Breast epithelium (tissue), 4 donors: ENCODE measurements at places on chromosomes 6 and 20.

- no peak for DNase-seq
These were observed 37.1 kb downstream of the GINS1 start for GRCh38 chr20:25444556-25444955.

GRCh38 chr6:33720998-33721397 lies 9.5 kb upstream of the UQCC2 start:
- no peak for DNase-seq

GRCh38 chr20:50582092-50582491 lies 71.9 kb downstream of the PTPN1 start:
- DNase-seq: no peak

- DNase-seq: no peak
These were observed 60.6 kb downstream of the ANKS1A start for GRCh38 chr6:34949636-34950035.

DNA sequence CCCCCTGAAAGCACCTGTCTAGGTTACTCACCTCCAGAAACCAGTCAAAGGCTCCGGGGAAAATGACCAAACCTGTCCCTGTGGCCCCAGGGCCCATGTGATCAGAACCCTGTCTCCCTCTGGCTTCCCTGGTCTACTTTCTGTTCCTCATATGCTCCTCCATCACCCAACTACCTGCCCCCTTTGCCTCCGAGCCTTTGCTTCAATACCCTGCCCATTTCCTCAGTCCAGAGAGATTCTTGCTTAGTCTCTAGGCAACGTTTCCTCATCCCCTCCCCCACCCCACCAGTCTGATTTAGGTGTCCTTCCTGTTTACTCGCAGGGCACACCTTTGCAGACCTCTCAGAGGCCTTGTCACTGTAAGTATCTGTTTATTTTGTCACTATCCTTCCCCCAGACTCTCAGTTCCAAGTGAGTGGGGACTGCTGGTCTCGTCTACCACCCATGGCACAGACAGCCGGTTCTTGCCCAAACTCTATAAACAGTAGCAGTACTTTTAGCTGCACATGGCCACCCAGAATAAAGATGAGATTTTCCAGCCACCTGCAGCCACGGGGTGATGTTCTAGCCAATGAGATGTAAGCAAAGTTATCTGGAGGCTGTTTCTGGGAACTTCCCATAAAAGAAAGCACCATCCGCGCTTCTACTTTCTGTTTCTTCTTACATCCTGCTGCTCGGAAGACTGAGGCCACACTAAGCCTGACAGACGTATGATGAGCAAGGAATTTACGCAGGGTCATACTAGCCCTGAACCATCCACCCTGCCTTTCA lies 13.3 kb downstream of the ELOVL5 start:
- DNase-seq: no peak

DNA sequence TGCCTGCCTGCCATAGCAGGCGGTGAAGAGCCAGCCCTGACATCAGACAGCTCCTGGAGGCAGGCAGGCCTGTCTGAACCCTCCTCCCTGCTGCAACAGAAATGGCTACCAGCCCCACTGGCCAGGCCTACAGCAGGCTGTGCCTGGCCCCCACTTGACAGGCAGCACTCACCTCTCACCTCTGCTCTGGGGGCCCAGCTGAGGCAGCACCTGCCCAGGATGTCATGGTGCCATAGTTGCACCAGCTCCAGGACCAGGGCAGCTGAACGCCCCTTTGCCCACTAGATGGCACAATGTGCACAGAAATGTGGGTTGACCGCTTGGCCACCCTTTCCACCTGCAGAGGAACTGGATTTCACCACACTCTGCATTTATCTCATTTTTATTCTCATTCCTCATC lies 30.6 kb downstream of the MRPL14 start:
- peak; percentile 70 for DNase-seq

DNA sequence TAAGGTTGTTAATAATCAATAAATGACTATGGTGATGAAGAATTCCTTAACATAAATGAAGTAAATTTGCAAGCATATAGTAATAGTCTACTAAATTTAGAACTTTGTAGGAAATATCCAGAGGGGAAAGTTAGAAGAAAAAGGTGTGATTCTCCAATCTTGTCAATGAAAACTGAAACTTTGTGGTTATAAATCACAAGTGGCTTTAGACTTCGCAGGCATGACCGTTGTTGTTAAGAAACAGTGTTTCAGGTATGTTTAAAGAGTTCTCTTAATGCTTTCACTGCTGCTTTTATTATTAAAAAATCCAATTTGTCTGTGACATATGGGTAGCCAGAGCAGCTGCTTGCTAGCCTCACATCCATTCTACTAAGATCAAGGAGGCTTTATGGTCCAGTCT lies 475.6 kb upstream of the ADGRB3 start:
- DNase-seq: no peak
